Fibroblast of skin of abdomen (primary cell): ENCODE measurements at places on chromosomes 11 and 22.

DNA sequence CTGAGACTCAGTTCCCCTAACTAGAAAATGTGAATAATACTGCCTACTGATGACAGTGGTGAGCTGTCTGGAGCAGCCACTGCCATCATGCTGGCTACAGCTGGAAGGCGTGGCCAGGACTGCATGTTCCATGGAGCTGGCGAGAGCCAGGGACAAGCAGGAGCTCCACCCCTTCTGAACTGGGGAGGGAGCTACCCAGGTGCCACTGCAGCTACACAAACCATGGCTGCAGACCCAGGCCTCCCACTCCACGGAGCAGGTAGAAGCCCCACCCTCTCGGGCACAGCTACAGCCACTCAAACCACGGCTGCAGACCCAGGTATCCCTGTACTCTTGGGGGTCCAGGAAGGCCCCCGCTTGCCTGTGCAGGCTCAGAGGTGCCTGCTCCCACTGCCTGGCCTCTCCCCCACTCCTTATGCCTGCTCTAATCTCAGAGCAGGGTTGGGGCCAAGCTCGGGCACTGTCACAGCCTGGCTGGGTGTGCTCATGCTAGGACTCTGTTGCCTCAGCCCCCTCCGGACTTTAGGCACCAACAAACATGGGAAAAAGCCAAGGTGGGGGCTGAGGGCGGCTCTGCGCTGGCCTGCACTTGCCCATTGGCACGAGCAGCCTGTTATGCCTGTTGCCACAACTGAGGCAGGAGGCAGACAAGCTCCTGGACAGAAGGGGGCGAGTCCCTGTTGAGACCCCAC, 51.7 kb downstream of the RAB30 start:
- DNase-seq, result no peak

DNA sequence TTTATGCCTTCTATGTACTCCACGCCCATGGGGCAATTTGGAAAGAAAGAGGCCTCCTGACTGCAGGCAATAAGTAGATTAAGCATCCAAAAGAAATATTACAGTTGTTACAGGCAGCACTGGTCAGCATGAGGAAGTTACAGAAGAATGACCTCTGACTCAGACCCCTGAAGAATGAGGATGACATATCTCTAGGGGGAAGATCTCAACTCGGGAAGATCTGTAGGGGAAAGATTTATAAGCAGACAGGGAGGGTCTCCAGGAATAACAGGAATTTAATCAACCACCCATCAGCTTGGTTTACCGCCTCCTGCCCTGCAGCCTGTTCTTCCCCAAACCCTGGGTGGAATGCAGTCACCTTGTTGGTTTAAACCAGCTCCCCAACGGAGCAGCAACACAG, 58.0 kb downstream of the RCN1 start:
- no peak for DNase-seq

- DNase-seq, result no peak
These were observed 413.4 kb downstream of the MN1 start for GRCh38 chr22:27388090-27388600.

GRCh38 chr11:32779136-32779535, 15.3 kb downstream of the CCDC73 start:
- DNase-seq, result no peak

- DNase-seq, result no peak
These were observed 18.6 kb downstream of the IRAG1 start for GRCh38 chr11:10674911-10675440.

- DNase-seq, result no peak
These were observed 90.6 kb downstream of the TMEM135 start for GRCh38 chr11:87128372-87128771.
